CD8-positive, alpha-beta memory T cell (primary cell): ENCODE measurements at places on chromosomes 4 and X. TPM values are rescaled to one million over a fixed set of nuclear protein-coding genes. Genes with fewer than 3 reads are reported as not detected.

GRCh38 chrX:79444694-79445210, 77.6 kb upstream of the ITM2A start:
- no peaks in the 10 kb centered on the region for H3K4me1 ChIP-seq
- no peak overlapping the region for H3K4me3 ChIP-seq
- no peaks in the 10 kb centered on the region for H3K27me3 ChIP-seq

GRCh38 chr4:101790521-101791181, at the start of gene BANK1:
Gene BANK1, plus strand, starts transcription at chr4:101790730. Its CDS starts 151 bp downstream, at chr4:101790881.
- peaks cover 7% of the 10 kb centered on the region for H3K27me3 ChIP-seq
- H3K36me3 ChIP-seq: no peaks in the 10 kb centered on the region
- peak within 1 kb of the TSS; percentile 5 for H3K4me3 ChIP-seq
- no peak for DNase-seq
- H3K4me1 ChIP-seq: no peaks in the 10 kb centered on the region

The CYP2U1 gene
- 4.0 TPM for polyA plus RNA-seq

GRCh38 chrX:115021121-115021520, 3.7 kb upstream of the IL13RA2 start:
- no peak for DNase-seq
- H3K4me1 ChIP-seq: no peaks in the 10 kb centered on the region
- no peaks in the 10 kb centered on the region for H3K27me3 ChIP-seq

The ZNF41 gene
- polyA plus RNA-seq: 7.0 TPM

- H3K27ac ChIP-seq: no peak overlapping the region
- no peak overlapping the region for H3K4me3 ChIP-seq
- peaks cover 7% of the 10 kb centered on the region for H3K36me3 ChIP-seq
- peaks cover 4% of the 10 kb centered on the region for H3K4me1 ChIP-seq
Observed at GRCh38 chr4:39469429-39470077, 10.7 kb downstream of the LIAS start.

- no peak overlapping the region for H3K27ac ChIP-seq
- H3K36me3 ChIP-seq: no peaks in the 10 kb centered on the region
- H3K4me1 ChIP-seq: no peaks in the 10 kb centered on the region
- DNase-seq: no peak
- H3K27me3 ChIP-seq: no peaks in the 10 kb centered on the region
- H3K4me3 ChIP-seq: no peak overlapping the region
Observed at GRCh38 chr4:15691346-15692135, 9.9 kb downstream of the FAM200B start.

The RBMX2 gene
- 25.7 TPM for polyA plus RNA-seq

GRCh38 chrX:129235903-129236302, 287.4 kb downstream of the SMARCA1 start:
- no peak overlapping the region for H3K4me3 ChIP-seq
- no peaks in the 10 kb centered on the region for H3K27me3 ChIP-seq
- no peaks in the 10 kb centered on the region for H3K4me1 ChIP-seq
- H3K36me3 ChIP-seq: no peaks in the 10 kb centered on the region
- DNase-seq: no peak
- no peak overlapping the region for H3K27ac ChIP-seq

- H3K4me3 ChIP-seq: no peak overlapping the region
- no peaks in the 10 kb centered on the region for H3K36me3 ChIP-seq
- no peak for DNase-seq
Observed at GRCh38 chr4:134308910-134309309, 107.3 kb upstream of the PABPC4L start.

The PAGE4 gene
- not detected for polyA plus RNA-seq

- no peak overlapping the region for H3K27ac ChIP-seq
- H3K4me3 ChIP-seq: no peak overlapping the region
- no peaks in the 10 kb centered on the region for H3K27me3 ChIP-seq
- no peak for DNase-seq
- H3K36me3 ChIP-seq: no peaks in the 10 kb centered on the region
Observed at GRCh38 chr4:153020457-153020856, 84.3 kb downstream of the FHDC1 start.

- H3K4me3 ChIP-seq: peak overlapping the region; percentile 59
- H3K27ac ChIP-seq: no peak overlapping the region
- no peak for DNase-seq
- no peaks in the 10 kb centered on the region for H3K27me3 ChIP-seq
Observed at GRCh38 chr4:174521800-174522182, 497 bp downstream of the HPGD start.

- no peaks in the 10 kb centered on the region for H3K36me3 ChIP-seq
- no peak overlapping the region for H3K4me3 ChIP-seq
- DNase-seq: no peak
- H3K27me3 ChIP-seq: no peaks in the 10 kb centered on the region
- no peak overlapping the region for H3K27ac ChIP-seq
Observed at GRCh38 chr4:147793569-147794313, 61.9 kb downstream of the ARHGAP10 start.

The NUP62CL gene
- polyA plus RNA-seq: 2.0 TPM

GRCh38 chr4:54109241-54110018, 9.5 kb downstream of the GSX2 start:
- no peaks in the 10 kb centered on the region for H3K36me3 ChIP-seq
- no peak overlapping the region for H3K27ac ChIP-seq
- H3K4me1 ChIP-seq: peaks cover 4% of the 10 kb centered on the region
- DNase-seq: no peak

The AREG gene
- 3.3 TPM for polyA plus RNA-seq

The TLR3 gene
- 5.2 TPM for polyA plus RNA-seq

The HSFX4 gene
- polyA plus RNA-seq: not detected

- H3K27ac ChIP-seq: no peak overlapping the region
- H3K27me3 ChIP-seq: no peaks in the 10 kb centered on the region
- no peaks in the 10 kb centered on the region for H3K4me1 ChIP-seq
- no peak overlapping the region for H3K4me3 ChIP-seq
Observed at GRCh38 chrX:115339441-115340025, 50.0 kb downstream of the LUZP4 start.

The EFHC2 gene
- polyA plus RNA-seq: 3.5 TPM

- H3K27me3 ChIP-seq: no peaks in the 10 kb centered on the region
- no peak overlapping the region for H3K4me3 ChIP-seq
- DNase-seq: no peak
- H3K4me1 ChIP-seq: no peaks in the 10 kb centered on the region
- H3K27ac ChIP-seq: no peak overlapping the region
Observed at GRCh38 chr4:164571593-164572390, 182.1 kb upstream of the SMIM31 start.

GRCh38 chr4:128583753-128584712, 225.5 kb upstream of the JADE1 start:
- H3K27me3 ChIP-seq: no peaks in the 10 kb centered on the region
- H3K36me3 ChIP-seq: no peaks in the 10 kb centered on the region
- H3K27ac ChIP-seq: no peak overlapping the region
- DNase-seq: no peak
- no peak overlapping the region for H3K4me3 ChIP-seq
- no peaks in the 10 kb centered on the region for H3K4me1 ChIP-seq

The AMER1 gene
- 0.13 TPM for polyA plus RNA-seq

DNA sequence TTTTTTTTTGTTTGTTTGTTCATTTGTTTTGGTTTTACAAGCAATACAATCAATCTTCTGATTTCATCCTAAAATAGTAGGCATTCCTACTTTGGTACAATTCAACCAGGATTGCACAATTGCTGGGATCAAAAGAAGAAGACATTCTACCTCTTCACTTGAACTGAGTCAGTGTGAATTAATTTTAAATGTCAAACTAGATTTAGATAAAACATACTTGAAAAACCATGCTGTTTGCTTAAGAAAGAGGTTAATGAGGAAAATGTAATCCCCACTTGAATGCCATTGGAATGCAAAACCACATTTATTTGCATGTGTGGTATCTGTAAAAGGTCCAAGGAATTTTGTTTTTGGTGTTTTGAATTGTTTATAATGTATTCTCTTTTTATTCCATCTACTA, 40.5 kb downstream of the HAND2 start:
- DNase-seq: no peak
- H3K27ac ChIP-seq: no peak overlapping the region
- no peaks in the 10 kb centered on the region for H3K27me3 ChIP-seq
- H3K36me3 ChIP-seq: no peaks in the 10 kb centered on the region
- H3K4me1 ChIP-seq: peaks cover 1% of the 10 kb centered on the region

- peaks cover 20% of the 10 kb centered on the region for H3K36me3 ChIP-seq
- DNase-seq: no peak
- peak overlapping the region; percentile 92 for H3K4me3 ChIP-seq
- no peaks in the 10 kb centered on the region for H3K27me3 ChIP-seq
Observed at GRCh38 chr4:498328-498904, 540 bp downstream of the ZNF721 start.

- H3K27ac ChIP-seq: no peak overlapping the region
- no peaks in the 10 kb centered on the region for H3K4me1 ChIP-seq
- H3K4me3 ChIP-seq: no peak overlapping the region
- no peak for DNase-seq
Observed at GRCh38 chrX:14698790-14699189, 169.5 kb downstream of the GLRA2 start.

The CORIN gene
- polyA plus RNA-seq: 0.06 TPM

- DNase-seq: no peak
- H3K27ac ChIP-seq: no peak within 1 kb of the TSS
- H3K27me3 ChIP-seq: no peaks in the 10 kb centered on the region
- peaks cover 12% of the 10 kb centered on the region for H3K4me1 ChIP-seq
- no peak within 1 kb of the TSS for H3K4me3 ChIP-seq
- H3K36me3 ChIP-seq: no peaks in the 10 kb centered on the region
Observed at GRCh38 chr4:183322326-183322725, at the start of gene CLDN24. Gene CLDN24, minus strand, starts transcription at chr4:183322426. Its CDS starts 0 bp downstream, at chr4:183322426.

GRCh38 chr4:153497091-153497531, 31.0 kb downstream of the TMEM131L start:
- H3K27me3 ChIP-seq: no peaks in the 10 kb centered on the region
- no peaks in the 10 kb centered on the region for H3K36me3 ChIP-seq
- peak overlapping the region; percentile 52 for H3K27ac ChIP-seq
- no peak for DNase-seq
- peaks cover 95% of the 10 kb centered on the region for H3K4me1 ChIP-seq

DNA sequence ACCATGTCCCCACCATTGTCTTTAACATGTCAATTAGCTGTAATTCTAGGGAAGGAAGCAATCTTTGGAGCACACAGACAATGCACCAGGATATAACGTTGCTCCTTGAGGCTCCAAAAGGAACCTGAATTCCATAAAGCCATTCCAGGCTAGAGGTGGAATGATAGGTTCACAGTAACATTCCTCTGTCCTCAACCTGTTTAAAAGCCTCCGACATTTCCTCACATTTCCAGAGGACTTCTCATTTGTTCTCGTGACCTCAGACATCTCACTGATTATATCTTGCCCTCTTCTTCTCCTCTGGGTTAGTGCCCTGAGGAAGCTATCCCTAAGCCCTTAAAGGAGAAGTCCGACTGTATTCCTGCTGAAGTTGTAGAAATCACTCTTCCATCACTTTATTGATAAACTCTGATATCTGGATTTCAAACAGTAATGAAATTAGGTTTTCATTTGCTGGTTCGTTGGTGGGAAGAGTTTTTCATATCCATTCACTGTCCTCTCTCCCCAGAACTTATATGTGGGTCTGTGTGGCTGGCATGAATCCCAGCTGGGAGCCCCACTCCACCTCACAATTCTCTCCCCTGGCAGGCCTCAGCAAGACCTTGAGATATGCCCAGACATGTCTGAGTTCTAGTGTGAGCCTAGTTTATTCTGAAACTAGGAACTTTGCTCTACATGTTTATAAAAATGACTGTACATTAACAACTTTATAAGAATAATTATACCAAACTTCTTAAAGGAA, 44.2 kb upstream of the PRSS12 start:
- H3K27ac ChIP-seq: no peak overlapping the region
- no peaks in the 10 kb centered on the region for H3K4me1 ChIP-seq
- no peaks in the 10 kb centered on the region for H3K27me3 ChIP-seq
- no peak for DNase-seq

- peaks cover 65% of the 10 kb centered on the region for H3K27me3 ChIP-seq
- H3K4me3 ChIP-seq: no peak within 1 kb of the TSS
Observed at GRCh38 chr4:54228961-54229501, at the start of gene PDGFRA. Gene PDGFRA, plus strand, starts transcription at chr4:54229293. Its CDS starts 29,476 bp downstream, at chr4:54258769.

The SMIM31 gene
- not detected for polyA plus RNA-seq

DNA sequence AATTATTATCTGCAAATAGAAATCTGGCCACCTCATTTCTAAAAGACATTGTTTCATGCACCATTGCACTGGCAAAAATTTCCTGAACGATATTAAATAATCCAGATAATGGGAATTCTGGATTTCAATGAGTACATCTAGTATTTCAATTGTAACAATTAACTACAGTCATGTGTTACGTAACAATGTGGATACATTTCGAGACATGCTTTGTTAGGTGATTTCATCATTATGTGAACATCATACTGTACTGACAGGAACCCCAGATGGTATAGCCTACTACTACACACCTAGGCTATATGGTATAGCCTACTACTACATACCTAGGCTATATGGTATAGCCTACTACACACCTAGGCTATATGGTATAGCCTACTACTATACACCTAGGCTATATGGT, 14.8 kb downstream of the LAMTOR3 start:
- H3K36me3 ChIP-seq: peaks cover 28% of the 10 kb centered on the region
- H3K27me3 ChIP-seq: no peaks in the 10 kb centered on the region
- H3K4me1 ChIP-seq: no peaks in the 10 kb centered on the region
- no peak for DNase-seq
- H3K27ac ChIP-seq: no peak overlapping the region

DNA sequence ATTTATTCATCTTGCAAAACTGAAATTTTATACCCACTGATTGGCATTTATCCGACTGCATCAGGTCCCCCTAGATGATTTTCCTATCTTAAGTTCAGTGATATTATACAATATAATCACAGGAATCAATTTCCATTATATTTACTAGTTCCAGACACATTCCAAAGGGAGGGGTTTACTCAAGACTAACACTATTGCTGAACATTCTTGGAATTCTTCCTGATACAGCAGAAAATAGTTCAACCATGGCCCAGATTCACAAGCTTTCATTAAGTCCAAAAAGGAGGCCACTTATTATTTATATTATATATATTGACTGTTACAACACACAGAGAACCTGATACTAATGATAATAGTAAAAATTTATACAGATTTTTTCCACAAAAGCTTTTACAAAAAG, 2353.6 kb downstream of the PCDH7 start:
- H3K4me1 ChIP-seq: no peaks in the 10 kb centered on the region
- no peaks in the 10 kb centered on the region for H3K27me3 ChIP-seq
- no peaks in the 10 kb centered on the region for H3K36me3 ChIP-seq
